ENCODE measurements at places on chromosomes 11 and 22. TPM values are rescaled to one million over a fixed set of nuclear protein-coding genes. Genes with fewer than 3 reads are reported as not detected.

PRAME gene
- not detected for total RNA-seq

RNF169 gene
- 29.5 TPM for total RNA-seq

BLID gene
- not detected for total RNA-seq

FAM180B gene
- not detected for total RNA-seq

SMTNL1 gene
- total RNA-seq: 0.10 TPM

MICAL3 gene
- 11.0 TPM for total RNA-seq

DNAL4 gene
- 3.0 TPM for total RNA-seq

HSD17B12 gene
- 21.1 TPM for total RNA-seq

SGSM1 gene
- total RNA-seq: 0.73 TPM

Data from mononuclear cell (primary cell).